ENCODE measurements at places on chromosomes 12 and 14. TPM values are rescaled to one million over a fixed set of nuclear protein-coding genes. Genes with fewer than 3 reads are reported as not detected.

The TSPAN19 gene
- total RNA-seq: not detected

The GPR84 gene
- total RNA-seq: not detected

The ACYP1 gene
- total RNA-seq: 19.6 TPM

The CCDC196 gene
- not detected for total RNA-seq

The DNAI7 gene
- total RNA-seq: not detected

The AQP6 gene
- not detected for total RNA-seq

Data from mammary microvascular endothelial cell (primary cell).